ENCODE measurements at places on chromosomes 7 and 10.

GRCh38 chr10:127872011-127872761, 20.6 kb downstream of the CLRN3 start:
- DNase-seq = no peak

DNA sequence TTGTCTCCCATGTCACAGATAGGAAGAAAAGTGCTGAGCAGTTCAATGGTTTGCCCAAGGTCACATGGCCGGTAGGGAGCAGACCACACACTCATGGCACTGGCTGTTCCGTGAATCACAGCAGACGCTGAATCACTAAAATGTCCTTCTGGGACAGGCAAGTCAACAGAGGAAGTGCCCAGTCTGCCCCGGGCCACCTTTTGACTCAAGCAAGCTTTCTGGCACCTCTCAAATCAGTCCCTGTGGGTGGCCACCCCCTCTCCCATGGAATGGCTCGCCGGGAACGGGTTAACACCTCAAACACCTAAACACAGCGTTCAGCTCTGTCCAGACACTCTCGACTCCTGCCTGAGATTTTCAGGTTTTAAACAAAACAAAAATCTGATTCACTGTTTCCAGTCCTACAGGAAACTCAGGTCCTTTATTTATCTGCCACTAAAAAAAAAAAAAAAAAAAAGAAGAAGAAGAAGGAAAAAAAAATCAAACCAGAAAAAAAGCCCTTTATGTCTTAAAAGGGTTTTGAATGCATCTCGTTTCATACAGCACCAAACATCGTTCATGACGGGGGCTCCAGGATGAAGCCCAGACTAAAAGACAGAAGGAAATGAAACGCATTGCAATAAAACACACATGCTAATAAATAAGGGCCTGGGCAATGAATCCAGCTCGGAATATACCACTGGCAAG, 15.5 kb downstream of the CARD11 start:
- peak; percentile 14 for DNase-seq

- DNase-seq = no peak
These were observed 263.8 kb downstream of the PTPRN2 start for GRCh38 chr7:158323741-158324396.

- DNase-seq = no peak
These were observed 669 bp upstream of the AP5Z1 start for GRCh38 chr7:4774658-4775249.

DNA sequence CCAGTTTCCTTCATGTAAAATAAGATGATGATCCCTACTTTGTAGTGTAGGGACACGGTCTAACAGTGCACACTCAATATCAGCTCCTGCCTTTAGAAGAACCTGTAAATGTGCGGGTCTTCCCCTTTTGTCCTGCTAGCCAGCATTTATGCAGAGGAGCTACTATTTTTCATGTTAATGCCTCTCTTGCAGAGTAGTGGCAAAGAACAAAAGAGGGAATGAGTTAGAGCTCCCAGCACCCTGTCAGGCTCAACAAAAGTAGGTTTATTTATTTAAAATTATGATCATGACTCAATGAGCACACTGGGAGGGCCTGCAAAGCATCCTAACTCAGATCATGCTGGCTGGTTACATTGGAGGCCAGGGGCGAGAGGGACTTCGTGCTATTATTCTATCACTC, 414.5 kb upstream of the COBL start:
- no peak for DNase-seq

GRCh38 chr7:38929460-38930171, 20.6 kb upstream of the VPS41 start:
- DNase-seq = no peak

- DNase-seq = no peak
These were observed 10.0 kb upstream of the TSPAN33 start for GRCh38 chr7:129134356-129134987.
